Fibroblast of the conjunctiva (primary cell): ENCODE measurements at places on chromosomes 5 and 9.

DNA sequence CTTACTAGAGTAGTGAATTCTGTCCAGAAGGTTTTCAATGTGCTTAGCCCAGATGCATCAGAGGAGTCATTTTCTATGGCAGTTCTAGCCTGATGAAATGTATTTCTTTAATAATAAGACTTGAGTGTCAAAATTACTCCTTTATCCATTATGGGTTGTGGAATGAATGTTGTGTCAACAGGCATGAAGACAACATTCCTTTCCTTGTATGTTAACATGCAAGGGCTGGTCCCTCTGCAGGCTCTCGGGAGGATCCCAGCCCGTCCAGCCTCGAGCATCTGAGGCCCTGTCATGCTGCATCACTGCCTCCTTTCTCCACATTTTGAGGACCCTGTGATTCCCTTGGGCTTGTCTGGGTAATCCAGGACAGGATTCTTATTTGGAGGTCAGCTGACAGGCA is 42.9 kb upstream of the FAM120AOS start:
- no peak for DNase-seq

DNA sequence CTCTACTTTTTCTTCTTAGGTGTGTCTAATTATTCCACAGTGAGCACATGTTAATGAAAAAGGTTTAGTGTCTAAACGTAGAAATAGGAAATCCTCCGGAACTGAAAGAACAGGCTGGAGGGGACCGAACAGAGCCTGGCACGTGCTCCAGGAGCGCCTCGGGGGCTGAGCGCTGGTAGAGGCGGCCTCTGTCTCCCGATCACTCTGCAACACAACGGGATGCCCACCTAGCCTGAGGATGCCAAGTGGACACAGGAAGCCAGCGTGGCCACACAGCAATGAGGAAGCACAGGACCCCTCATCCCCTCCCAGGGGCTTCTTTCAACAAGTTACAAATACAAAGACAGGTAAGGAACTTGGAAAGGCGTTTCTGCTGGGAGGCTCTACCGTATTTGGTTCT is 19.4 kb downstream of the TRIM7 start:
- DNase-seq: no peak

GRCh38 chr5:91272858-91273257 is 110.3 kb downstream of the ARRDC3 start:
- DNase-seq: no peak

- DNase-seq: no peak
Measured at GRCh38 chr5:121489972-121490371, 361.7 kb upstream of the FTMT start.

GRCh38 chr5:6576861-6577501 is 55.9 kb downstream of the NSUN2 start:
- peak; percentile 49 for DNase-seq
